Chondrocyte (in vitro differentiated cells): ENCODE measurements at places on chromosomes 12 and 14.

- no peak overlapping the region for H3K4me3 ChIP-seq
- DNase-seq = no peak
- peaks cover 8% of the 10 kb centered on the region for H3K4me1 ChIP-seq
- no peak overlapping the region for H3K27ac ChIP-seq
Observed at GRCh38 chr14:94392510-94392935, 4.1 kb upstream of the SERPINA1 start.

GRCh38 chr14:66104486-66104885 lies 381.7 kb upstream of the CCDC196 start:
- no peak for DNase-seq
- no peaks in the 10 kb centered on the region for H3K36me3 ChIP-seq
- no peaks in the 10 kb centered on the region for H3K27me3 ChIP-seq

DNA sequence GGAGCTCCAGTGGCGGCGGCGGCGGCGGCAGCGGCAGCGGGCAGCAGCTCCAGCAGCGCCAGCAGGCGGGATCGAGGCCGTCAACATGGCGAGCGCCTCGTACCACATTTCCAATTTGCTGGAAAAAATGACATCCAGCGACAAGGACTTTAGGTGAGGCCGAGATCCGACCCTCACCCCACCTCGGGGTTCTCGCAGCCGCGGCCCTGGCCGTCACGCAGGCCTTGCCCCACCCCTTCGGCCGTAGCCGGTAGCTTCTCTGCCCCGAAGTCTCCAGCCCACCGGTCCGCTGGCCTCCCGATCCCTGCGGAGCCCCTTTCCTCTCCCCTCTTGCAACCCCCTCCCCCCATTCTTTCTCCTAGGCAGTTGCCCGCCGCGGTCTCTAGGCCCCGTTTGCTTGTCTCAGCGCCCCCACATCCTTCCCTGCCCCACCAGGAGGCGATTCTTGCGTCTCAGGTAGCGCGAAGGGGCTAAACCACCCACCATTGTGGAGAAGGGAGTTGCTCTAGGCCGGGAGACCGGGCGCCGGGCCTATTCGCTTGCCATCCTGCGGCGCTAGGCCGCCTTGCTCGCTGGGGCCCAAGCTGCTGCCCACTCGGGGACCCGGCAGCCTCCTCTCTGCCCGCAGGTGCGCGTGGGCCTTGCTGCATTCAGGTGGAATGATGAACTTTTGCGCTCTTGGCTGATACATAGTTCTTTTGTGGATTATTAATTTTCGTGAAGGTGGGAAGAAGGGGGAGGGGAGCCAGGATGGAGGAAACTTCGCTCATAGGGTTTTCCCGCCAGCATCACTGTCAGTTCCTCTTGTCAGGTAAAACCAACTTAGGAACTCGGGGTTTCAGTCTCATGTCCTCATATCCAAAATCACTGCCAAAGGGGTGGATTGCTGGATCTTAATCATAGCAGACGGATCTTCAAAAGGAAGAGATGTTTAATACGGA lies 745 bp downstream of the CAND1 start:
- DNase-seq = no peak
- peak overlapping the region; percentile 85 for H3K4me3 ChIP-seq
- H3K36me3 ChIP-seq = peaks cover 2% of the 10 kb centered on the region
- no peaks in the 10 kb centered on the region for H3K27me3 ChIP-seq
- H3K27ac ChIP-seq = peak overlapping the region; percentile 100

DNA sequence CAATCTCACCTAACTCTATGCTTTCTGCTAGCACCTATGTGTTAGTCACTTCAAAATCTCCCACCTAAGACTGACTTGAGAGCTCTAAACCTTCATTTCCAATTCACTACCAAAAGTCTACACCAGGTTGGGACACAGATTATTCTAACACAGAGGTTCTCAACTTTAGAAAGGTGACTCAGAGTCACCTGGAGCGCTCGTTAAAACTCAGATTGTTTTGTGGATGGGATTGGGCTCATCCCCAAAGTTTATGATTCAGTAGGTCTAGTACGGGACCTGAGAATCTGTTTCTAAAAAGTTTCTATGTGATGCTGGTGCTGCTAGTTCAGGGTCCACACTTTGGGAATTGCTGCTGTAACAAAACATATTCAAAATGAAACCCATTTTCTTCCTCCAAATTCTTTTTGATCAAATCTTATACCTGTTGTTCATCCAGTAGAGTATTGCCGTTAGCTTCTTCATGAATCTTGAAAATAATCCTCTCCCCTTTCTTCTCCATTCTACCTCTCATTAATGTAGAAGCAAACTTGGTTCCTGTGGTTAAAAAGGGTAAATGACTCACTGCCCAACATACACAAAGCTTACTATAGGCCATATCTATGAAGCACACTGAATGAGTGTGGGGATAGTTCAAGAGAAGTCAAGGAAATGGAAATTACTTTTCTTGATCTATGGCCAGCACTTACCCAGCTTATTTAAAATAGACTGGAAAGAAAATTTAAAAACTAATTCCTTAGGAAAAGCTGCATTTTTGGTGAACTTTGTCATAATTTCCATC lies 206.7 kb downstream of the KIF21A start:
- H3K4me3 ChIP-seq = no peak overlapping the region
- DNase-seq = no peak
- peaks cover 11% of the 10 kb centered on the region for H3K4me1 ChIP-seq
- H3K27ac ChIP-seq = no peak overlapping the region

GRCh38 chr12:13976880-13977279 lies 4.5 kb downstream of the GRIN2B start:
- no peak for DNase-seq
- H3K4me3 ChIP-seq = no peak overlapping the region
- H3K36me3 ChIP-seq = peaks cover 1% of the 10 kb centered on the region
- H3K27ac ChIP-seq = no peak overlapping the region
- H3K27me3 ChIP-seq = peaks cover 54% of the 10 kb centered on the region
- H3K4me1 ChIP-seq = peaks cover 17% of the 10 kb centered on the region

DNA sequence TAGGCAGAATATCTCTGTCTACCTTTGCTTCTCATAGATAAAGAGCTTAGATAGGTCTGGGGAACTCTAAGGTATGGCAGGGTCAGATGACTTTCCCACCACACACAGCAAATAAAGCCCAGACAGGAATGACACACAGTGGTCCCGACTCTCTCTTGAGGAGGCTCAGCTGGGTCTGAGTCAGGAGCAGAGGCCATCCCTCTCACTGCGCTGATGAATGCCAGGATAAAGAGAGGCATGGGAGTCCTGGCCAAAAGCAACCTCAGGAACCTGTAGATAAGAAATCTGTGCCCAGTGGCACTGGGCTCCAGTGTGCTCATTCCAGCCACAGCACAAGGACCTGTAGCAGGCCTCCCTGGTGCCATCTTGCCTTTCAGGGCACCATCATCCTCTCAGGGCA lies 129.4 kb upstream of the PARP11 start:
- H3K4me1 ChIP-seq = no peaks in the 10 kb centered on the region
- H3K27me3 ChIP-seq = peaks cover 54% of the 10 kb centered on the region
- H3K27ac ChIP-seq = no peak overlapping the region
- no peak for DNase-seq

DNA sequence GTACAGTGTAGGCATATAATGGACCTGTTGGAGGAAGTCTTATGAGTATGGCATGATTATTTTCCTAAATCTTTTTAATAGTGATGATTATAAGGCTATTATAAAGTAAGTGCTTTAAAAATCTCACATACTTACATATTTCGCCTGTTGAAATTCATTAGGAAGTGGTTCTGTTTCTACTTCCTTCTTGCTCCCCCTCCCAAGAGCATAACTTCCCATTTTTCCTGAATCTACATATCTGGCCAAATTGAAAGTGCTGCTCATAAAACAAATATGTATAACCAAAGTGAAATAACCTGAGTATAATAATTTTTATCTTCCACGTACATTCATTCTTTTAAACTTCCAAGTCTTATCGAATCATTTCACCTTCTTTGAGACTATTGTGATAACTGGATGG lies 455.6 kb upstream of the SEL1L start:
- H3K27me3 ChIP-seq = peaks cover 6% of the 10 kb centered on the region
- H3K4me1 ChIP-seq = no peaks in the 10 kb centered on the region
- no peak overlapping the region for H3K27ac ChIP-seq
- no peaks in the 10 kb centered on the region for H3K36me3 ChIP-seq

GRCh38 chr12:75632442-75632841 lies 121.0 kb upstream of the KRR1 start:
- no peak overlapping the region for H3K27ac ChIP-seq
- H3K4me1 ChIP-seq = peaks cover 8% of the 10 kb centered on the region
- H3K27me3 ChIP-seq = no peaks in the 10 kb centered on the region
- H3K4me3 ChIP-seq = no peak overlapping the region

GRCh38 chr12:49357103-49357678 lies 10.1 kb upstream of the SPATS2 start:
- H3K27ac ChIP-seq = no peak overlapping the region
- no peak overlapping the region for H3K4me3 ChIP-seq
- H3K27me3 ChIP-seq = peaks cover 1% of the 10 kb centered on the region
- no peak for DNase-seq
- peaks cover 9% of the 10 kb centered on the region for H3K4me1 ChIP-seq

GRCh38 chr14:67574156-67574555 lies 25.9 kb downstream of the PIGH start:
- no peak overlapping the region for H3K4me3 ChIP-seq
- DNase-seq = peak; percentile 86
- H3K36me3 ChIP-seq = no peaks in the 10 kb centered on the region
- no peak overlapping the region for H3K27ac ChIP-seq
- H3K27me3 ChIP-seq = peaks cover 5% of the 10 kb centered on the region

DNA sequence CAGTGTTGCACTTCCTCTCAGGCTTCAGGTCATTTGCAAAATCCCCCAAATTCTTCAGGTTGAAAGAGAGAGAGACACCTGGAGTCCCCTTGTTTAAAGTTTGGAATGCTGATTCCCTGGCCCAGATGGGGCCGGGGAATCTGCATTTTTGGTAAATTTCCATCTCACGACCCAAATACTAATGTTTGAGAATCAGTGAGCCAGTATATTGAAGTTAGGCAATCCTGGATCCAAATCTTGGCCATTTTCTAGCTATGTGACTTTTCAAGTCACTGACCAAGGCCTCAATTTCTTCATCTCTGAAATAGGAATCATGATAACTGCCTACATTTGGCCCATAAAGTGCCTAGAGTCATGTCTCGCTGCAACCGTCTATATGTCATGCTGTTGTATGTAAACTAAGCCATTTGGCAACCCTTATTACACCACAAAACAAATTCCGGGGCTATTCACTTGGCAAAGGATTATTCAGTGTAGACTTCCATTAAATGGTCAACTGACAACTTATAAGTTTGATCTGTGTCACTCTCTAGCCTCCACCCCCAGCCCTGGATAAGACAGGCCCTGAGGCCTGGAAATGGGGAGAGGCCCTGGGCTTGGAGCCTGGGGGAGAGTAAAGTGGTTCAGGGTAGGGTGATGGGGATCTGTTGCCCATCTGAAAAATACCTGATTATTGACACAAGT lies 3.7 kb upstream of the ZFP36L1 start:
- peaks cover 61% of the 10 kb centered on the region for H3K4me1 ChIP-seq
- H3K36me3 ChIP-seq = peaks cover 12% of the 10 kb centered on the region
- H3K27me3 ChIP-seq = no peaks in the 10 kb centered on the region
- DNase-seq = no peak
- peak overlapping the region; percentile 99 for H3K27ac ChIP-seq

DNA sequence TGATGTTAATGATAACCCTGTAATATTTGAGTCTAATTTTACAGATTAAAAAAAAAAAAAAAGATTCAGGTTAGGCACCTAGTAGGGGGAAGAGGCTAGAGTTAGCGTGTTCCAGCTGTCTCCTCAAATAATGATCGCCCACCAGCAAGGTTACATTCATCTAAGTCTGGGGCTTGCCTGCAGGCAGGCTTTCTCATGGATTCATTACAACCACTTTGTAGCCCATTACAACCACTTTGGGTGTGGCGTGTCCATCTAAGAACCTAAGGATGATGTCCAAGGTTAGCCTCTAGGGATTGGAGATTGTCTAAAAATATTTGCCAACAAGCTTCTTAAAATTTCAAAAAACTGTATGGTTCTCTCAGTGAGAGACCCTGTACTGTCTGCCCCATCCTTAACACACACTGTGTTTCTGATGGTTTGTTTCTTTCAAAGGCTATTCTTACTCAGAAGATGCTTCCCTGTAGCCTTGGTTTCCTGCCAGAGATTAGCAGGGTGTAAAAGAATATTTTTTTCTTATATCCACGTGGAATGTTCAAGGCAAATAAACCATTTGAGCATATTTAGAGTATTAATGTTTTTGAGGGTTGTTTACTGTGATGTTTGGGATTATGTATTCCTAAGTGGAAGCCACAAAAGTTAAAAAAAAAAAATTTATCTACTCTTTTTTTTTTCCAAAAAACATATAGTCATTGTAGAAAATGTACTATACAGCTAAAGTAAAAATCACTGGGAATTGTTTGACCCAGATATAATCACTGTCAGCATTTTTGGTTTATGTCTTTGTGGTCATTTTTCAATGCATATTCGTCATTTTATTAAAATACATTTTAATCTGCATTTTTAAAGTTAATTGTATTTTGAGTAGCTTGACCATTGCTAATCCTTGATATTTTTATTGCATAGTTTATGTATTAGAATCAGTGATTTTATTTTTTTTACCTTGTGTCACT lies 1.7 kb downstream of the DYNC1H1 start:
- peak overlapping the region; percentile 96 for H3K27ac ChIP-seq
- H3K4me1 ChIP-seq = peaks cover 73% of the 10 kb centered on the region
- H3K36me3 ChIP-seq = peaks cover 9% of the 10 kb centered on the region

- H3K4me1 ChIP-seq = peaks cover 32% of the 10 kb centered on the region
- DNase-seq = no peak
- H3K4me3 ChIP-seq = no peak overlapping the region
- no peaks in the 10 kb centered on the region for H3K27me3 ChIP-seq
Observed at GRCh38 chr12:62760779-62761178, 174.2 kb downstream of the PPM1H start.

GRCh38 chr14:95895720-95896119 lies 19.1 kb downstream of the TUNAR start:
- no peak overlapping the region for H3K27ac ChIP-seq
- H3K4me3 ChIP-seq = no peak overlapping the region
- H3K27me3 ChIP-seq = peaks cover 33% of the 10 kb centered on the region
- no peaks in the 10 kb centered on the region for H3K36me3 ChIP-seq

- no peak for DNase-seq
- H3K4me3 ChIP-seq = no peak overlapping the region
- no peaks in the 10 kb centered on the region for H3K36me3 ChIP-seq
- H3K27ac ChIP-seq = no peak overlapping the region
Observed at GRCh38 chr14:58107947-58108552, 44.0 kb downstream of the ARMH4 start.

- H3K4me1 ChIP-seq = peaks cover 32% of the 10 kb centered on the region
- no peak overlapping the region for H3K4me3 ChIP-seq
- no peak for DNase-seq
- H3K27me3 ChIP-seq = no peaks in the 10 kb centered on the region
- H3K36me3 ChIP-seq = no peaks in the 10 kb centered on the region
Observed at GRCh38 chr12:106296179-106296877, 6.2 kb upstream of the TCP11L2 start.

- no peak for DNase-seq
- H3K27me3 ChIP-seq = no peaks in the 10 kb centered on the region
- H3K27ac ChIP-seq = no peak overlapping the region
- no peak overlapping the region for H3K4me3 ChIP-seq
- H3K36me3 ChIP-seq = no peaks in the 10 kb centered on the region
Observed at GRCh38 chr12:26097046-26097878, 27.6 kb downstream of the BHLHE41 start.

- no peak for DNase-seq
- no peak overlapping the region for H3K4me3 ChIP-seq
- H3K27me3 ChIP-seq = peaks cover 35% of the 10 kb centered on the region
Observed at GRCh38 chr12:3364226-3364625, 126.8 kb upstream of the PRMT8 start.
